H1 (cell line): ENCODE measurements at places on chromosomes 12 and 14. TPM values are rescaled to one million over a fixed set of nuclear protein-coding genes. Genes with fewer than 3 reads are reported as not detected.

GRCh38 chr14:75459099-75459741 is 31.4 kb downstream of the JDP2 start:
- H3K27me3 ChIP-seq: no peaks in the 10 kb centered on the region
- no peak overlapping the region for H3K4me3 ChIP-seq
- peaks cover 21% of the 10 kb centered on the region for H3K4me1 ChIP-seq

The RAB15 gene
- 58.1 and 59.2 TPM in 2 replicates for total RNA-seq

- H3K27ac ChIP-seq: no peak overlapping the region
- peaks cover 31% of the 10 kb centered on the region for H3K36me3 ChIP-seq
- H3K4me1 ChIP-seq: peaks cover 34% of the 10 kb centered on the region
- DNase-seq: no peak
Observed at GRCh38 chr14:56798447-56799342, 11.6 kb downstream of the OTX2 start.

DNA sequence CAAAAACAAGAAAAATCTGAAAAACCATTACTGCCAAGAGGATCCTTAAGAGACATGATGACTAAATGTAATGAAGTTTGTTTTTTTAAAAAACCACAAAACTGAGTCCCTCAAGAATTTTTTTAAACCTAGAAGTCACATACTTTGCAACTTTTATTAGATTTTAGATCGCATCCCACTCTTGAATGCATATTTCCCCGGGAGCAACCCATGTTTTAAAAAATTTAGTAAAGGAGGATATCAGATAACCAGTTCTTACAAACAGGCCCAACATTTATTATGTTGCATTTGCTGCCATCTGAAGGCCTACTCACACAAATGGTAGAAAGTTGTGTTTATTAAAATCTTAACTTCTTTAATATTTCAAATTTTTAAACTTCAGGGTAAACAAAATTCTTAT is 44.3 kb upstream of the CCT2 start:
- H3K4me1 ChIP-seq: no peaks in the 10 kb centered on the region
- DNase-seq: no peak
- H3K27ac ChIP-seq: no peak overlapping the region
- no peaks in the 10 kb centered on the region for H3K36me3 ChIP-seq
- no peaks in the 10 kb centered on the region for H3K27me3 ChIP-seq

DNA sequence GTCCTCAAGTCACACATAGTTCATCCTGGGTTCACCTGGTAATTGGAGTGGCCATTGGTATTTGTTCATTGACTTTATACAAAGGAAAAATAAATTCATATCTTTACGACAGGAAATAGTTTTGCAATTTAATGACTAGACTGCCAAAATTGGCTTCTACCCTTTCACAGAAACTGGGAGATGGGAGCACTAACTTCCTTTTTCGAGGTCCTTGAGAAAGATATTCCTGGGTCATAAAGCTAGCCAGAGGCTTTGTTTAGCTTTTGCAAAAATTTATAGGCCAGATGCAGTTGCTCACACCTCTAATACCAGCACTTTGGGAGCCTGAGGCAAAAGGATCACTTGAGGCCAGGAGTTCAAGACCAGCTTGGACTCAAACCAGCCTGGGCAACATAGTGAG is 10.2 kb upstream of the OR11G2 start:
- no peak overlapping the region for H3K27ac ChIP-seq
- H3K4me1 ChIP-seq: no peaks in the 10 kb centered on the region
- no peak overlapping the region for H3K4me3 ChIP-seq

The NELL2 gene
- 50.6 and 54.2 TPM in 2 replicates for total RNA-seq

The ACOT2 gene
- 5.8 and 7.2 TPM in 2 replicates for total RNA-seq

DNA sequence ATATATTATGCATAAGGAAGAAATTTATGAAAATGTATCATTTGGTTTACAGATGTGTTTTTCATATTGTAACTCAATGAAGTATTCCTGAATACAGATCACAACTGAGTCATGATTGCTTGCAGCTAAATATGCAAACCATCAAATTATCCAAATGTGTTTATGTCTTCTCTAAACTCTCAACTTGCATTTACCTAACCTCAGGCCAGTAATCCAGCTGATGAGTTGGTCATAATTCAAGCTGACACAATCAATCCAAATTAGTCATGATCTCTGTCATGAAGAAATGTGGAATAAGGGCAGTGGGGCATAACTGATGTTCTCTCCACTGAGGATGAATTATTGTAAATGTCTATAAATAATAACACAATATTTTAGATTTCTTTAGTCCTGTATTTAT is 104.8 kb upstream of the CNTN1 start:
- DNase-seq: no peak
- no peaks in the 10 kb centered on the region for H3K27me3 ChIP-seq
- H3K27ac ChIP-seq: no peak overlapping the region
- H3K36me3 ChIP-seq: no peaks in the 10 kb centered on the region

The OR4E2 gene
- not detected in 2 replicates for total RNA-seq

The OVCH1 gene
- 0.07 and 0.10 TPM in 2 replicates for total RNA-seq

GRCh38 chr14:23663711-23664110 is 27.5 kb downstream of the DHRS2 start:
- no peak overlapping the region for H3K4me3 ChIP-seq
- H3K4me1 ChIP-seq: no peaks in the 10 kb centered on the region
- no peaks in the 10 kb centered on the region for H3K27me3 ChIP-seq
- no peaks in the 10 kb centered on the region for H3K36me3 ChIP-seq
- H3K27ac ChIP-seq: no peak overlapping the region
- no peak for DNase-seq

The STAC3 gene
- 1.3 and 1.9 TPM in 2 replicates for total RNA-seq

The CMTM5 gene
- total RNA-seq: not detected in 2 replicates
